ENCODE measurements at places on chromosomes 5 and 9.
A peak's percentile ranks its signal among the peaks of the same experiment; 100 is the strongest.

DNA sequence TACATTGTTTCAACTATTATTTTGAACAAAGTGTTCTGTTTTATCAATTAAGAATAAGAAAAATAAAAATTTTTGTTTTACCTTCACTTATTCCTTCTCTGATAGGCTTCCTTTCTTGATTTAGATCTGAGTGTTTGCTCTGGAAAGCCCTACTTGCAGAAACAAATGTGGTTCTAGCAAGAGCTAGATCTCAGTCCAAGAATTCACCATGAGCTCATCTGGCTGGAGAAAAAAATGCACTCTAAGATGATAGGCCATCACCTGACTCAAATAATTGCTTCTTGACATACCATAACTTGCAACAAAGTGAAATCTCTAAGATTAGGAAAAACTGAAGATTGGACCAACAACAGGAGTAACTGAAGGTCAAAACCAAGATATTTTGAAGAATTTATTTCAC lies 6.3 kb upstream of the RLN2 start:
- DNase-seq: no peak

GRCh38 chr9:90801241-90801972 lies at the start of gene SYK:
Gene SYK (plus strand): TSS chr9:90801819. CDS start chr9:90843899, 42,080 bp downstream.
- no peak for DNase-seq

DNA sequence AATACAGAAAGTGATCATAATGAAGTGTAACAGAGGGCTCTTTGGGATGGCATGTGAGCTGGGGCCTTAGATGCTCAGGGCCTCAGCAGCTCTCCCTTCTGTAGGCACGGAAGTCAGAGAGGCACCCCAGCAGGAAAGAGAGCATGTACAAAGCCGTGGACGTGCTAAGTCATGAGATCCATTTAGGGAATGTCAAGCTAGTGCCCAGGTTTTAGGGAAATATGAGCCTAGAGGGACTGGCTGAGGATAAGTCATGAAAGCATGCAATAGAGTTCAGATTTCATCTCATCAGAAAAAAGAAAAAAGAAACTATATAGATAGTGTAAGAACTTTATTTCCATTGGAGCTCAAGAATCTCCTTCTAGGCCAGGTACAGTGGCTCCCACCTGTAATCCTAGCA lies 379.5 kb upstream of the KLF4 start:
- no peak for DNase-seq

DNA sequence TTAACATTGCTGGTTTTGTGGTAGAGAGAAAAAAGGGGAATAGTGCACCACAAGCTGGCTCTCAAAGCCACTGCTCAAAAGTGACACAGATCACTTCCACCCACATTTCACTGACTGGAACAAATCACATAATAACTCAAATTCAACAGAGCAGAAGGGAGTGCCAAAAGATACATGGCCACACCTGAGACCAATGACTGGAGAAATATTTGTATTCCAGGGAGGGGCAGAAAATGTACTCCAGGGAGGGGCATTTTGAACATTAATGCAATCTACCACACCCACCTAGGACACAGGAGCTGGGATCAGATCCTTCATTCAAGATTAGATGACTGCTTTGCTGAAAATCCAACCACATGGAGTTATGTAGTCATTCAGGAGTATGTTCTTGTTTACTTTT lies 44.8 kb upstream of the ALDOB start:
- DNase-seq: no peak

- DNase-seq: peak; percentile 48
These were observed 146.5 kb upstream of the TLX3 start for GRCh38 chr5:171162596-171162995.

- no peak for DNase-seq
These were observed 77.2 kb downstream of the FBXL7 start for GRCh38 chr5:15577132-15577531.

DNA sequence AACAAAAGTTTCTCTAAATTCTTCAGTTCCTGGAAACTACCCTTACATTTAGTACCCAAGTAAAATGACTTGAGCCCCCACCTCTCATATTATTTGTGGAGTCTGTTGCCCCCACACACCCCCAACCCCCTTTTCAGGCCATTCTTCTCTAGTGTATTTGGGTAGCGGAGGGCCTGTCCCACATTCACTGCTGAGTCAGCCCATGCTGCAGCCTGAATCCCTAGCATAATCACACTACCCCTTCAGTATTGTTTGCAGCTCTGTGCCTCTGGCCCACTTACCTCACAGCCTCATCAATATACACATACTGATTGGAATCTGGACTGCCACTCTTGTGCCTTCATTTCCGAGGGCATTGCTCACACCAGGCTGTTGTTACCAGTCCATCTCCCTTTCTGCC lies 26.8 kb downstream of the RGS7BP start:
- DNase-seq: no peak

DNA sequence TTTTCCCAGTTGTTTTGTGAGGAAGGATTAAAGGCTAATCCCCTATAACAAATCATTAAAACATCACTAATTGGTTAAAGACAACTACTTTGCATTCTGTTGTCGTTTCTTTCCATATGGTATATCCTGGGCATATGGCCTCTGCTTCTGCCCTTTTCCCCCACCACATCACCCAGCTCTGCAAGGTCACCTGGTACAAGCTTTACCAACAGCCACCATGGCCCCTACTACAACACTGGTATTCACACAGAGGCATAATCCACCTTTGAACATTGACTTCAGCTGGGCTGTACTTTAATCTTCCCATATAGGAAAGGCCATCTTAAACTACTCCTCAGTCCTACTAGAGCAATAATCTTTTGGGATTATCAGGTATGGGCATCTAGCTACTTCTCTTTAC lies 866.1 kb downstream of the TLE4 start:
- no peak for DNase-seq
